ENCODE measurements at places on chromosomes 2 and 18. TPM values are rescaled to one million over a fixed set of nuclear protein-coding genes. Genes with fewer than 3 reads are reported as not detected.

- no peak for DNase-seq
These were observed 636.2 kb upstream of the CHAC2 start for GRCh38 chr2:53131416-53131815.

DNA sequence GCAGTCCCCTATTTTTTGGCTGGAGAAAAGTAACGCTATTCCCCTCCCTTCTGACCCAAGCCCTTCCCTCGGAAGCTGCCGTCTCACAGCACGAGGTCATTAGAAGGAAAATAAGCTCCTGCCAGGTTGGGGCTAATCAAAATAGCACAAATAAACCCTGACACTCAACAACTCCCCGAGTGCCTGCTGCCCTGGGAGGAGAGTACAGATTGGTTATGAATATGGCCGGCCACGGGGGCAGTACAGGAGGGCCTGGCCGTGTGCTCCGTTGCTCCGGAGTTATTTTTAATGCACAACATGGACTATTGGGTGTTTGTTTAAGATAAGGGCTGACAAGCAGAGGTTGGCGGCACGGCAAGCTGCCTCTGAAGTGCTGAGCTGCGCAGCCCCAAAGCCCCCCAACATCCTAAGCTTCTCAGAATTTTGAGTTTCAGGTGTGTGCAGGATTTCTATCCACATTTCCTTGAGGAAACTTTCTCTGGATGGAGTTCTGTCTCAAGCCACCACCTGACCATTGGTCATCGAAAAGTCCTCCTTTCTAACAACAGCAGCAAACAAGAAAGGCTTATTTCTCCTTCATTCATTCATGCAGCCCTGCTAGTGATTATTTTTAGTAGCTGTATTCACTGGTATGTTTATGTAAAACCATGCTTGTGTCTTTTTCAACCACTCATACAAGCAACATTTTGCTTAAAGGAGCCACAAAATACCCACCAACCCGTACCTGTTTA is 58.7 kb downstream of the PAX3 start:
- DNase-seq: peak; percentile 43

DNA sequence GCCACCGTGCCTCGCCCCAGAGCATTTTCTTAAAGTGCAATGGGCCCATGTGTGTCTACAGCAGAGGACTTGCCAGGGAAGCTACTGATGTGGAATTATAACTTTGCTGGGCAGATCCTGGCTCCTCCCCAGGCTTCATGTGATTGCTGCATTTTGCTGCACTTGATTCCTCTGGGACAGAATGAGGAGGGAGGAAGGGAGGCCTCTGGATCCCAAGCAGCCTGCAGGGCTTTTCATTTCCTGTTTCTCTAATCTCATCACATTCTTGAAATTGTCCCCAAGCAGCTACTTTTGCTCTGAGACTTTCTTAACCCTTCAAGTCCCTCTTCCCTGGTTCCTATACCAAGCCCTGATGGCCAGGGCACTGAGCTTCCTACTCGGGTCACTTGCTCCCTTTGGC is 134.4 kb upstream of the SEC11C start:
- peak; percentile 71 for DNase-seq

DNA sequence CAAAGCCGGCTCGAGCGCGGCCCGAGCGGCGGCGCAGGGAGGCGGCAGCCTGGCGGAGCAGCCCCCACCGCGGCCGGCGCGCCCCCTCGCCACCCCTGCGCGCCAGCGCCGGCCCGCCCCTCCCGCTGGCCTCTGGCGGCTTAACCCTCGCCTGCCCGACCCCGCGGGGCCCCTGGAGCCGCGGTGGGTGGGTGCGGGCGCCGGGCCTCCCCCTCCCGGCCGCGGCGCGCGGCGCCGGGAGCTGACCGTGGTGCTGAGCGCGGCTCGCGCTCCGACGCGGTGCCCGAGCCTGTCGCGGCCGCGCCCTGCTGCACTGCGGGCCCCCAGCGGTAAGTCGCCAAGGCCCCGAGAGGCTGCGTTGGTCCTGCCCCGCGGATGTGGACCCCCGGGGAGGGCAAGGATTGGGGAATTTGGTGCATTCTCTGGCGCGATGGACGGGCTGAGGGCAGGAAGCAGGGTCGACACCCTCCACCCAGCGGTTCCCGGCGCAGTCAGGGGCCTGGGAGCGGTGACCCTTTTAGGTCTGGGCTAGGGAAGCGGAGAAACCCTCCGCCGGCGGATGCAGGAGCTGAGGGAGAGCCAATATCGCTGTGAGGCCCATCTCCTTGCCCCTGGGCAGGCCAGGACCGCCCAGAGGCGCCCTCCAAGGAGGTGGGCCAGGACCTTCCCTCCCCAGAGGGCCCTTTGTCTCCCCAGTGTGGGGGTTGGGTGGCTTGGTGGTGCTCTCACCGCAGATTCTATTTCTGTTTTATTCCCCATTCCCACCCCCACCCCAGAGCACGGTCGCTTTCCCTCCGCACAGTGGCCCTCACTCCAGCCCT is 923 bp downstream of the AMER3 start:
- peak; percentile 69 for DNase-seq

The POTEJ gene
- not detected for total RNA-seq

The NETO1 gene
- 5.9 TPM for total RNA-seq

All from H9 (cell line).